ENCODE measurements at places on chromosomes 2 and 18.

- DNase-seq = no peak
Measured at GRCh38 chr2:146642066-146642465, 1202.8 kb upstream of the ACVR2A start.

DNA sequence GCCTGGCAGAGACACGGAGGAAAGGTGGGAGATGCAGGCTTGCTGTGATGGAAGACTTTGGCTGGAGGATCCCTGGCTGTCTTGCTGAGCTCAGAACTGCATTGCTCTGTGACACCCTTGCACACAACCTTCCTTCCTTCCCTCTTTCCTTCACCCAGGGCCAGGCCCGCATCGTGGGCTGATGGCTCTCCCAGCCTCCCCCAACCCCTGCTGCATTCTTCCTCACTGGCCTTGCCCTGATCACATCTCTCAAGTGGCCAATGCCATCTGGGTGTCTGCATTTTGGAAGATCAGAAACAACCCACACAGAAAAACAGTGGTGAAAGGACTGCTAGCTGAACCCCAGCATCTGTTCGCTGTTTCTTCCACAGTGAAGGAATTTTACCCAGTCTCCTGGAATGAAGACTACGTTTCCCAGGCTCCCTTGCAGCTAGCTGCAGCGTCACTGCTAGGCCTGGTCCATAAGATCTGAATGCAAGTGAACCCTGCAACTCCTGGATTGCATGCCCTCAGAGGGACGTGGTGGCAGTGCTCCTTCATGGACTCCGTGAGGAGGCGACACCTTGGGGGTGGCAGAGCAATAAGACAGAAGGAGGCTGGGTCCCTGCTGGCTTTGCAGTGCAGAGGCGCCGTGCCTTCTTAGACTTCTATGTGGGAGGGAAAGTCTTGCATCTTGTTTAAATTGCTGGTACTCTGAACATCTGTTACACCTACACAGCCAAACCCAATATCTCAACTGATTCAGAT, 78.9 kb upstream of the YWHAQ start:
- DNase-seq = no peak

- no peak for DNase-seq
Measured at GRCh38 chr2:239302808-239303557, 97.8 kb downstream of the HDAC4 start.

GRCh38 chr2:217505303-217505702, 497.5 kb downstream of the TNS1 start:
- no peak for DNase-seq

DNA sequence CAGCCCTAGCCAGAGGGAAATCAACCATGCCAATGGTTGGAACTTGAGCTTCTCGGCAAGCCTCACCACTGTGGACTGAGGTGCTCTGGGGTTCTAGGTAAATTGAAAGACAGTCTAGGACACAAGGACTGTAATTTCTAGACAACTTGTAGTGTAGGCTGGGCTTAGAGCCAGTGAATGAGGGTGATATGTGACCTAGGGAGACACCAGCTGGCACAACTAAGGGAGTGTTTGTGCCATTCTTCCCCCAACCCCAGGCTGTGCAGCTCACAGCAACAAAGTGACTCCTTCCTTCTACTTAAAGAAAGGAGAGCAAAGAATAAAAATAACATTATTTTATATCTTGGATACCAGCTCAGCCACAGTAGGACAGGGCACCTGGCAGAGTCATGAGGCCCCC, 1690.7 kb upstream of the TMEFF2 start:
- no peak for DNase-seq

- DNase-seq = no peak
Measured at GRCh38 chr2:12719400-12720277, 2.9 kb downstream of the TRIB2 start.

DNA sequence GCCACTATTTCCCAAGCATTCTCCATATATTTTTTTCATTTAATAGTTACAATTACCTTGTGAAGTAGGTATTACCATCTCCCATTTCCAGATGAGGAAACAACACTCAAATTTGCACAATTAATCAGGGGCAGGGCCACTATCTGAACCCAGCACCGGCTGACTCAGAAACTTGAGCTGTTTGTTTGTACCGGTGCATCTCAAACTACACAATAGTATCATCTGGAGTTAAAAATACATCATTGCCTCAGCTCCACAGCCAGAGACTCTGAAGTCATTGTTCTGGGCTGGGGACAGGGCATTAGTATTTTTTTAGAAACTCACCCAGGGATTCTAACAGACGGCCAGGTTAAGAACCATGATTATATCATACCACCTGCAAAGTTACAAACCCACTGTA, 55.9 kb downstream of the CDCA7 start:
- no peak for DNase-seq

GRCh38 chr2:54638103-54638502, 85.4 kb upstream of the EML6 start:
- no peak for DNase-seq

DNA sequence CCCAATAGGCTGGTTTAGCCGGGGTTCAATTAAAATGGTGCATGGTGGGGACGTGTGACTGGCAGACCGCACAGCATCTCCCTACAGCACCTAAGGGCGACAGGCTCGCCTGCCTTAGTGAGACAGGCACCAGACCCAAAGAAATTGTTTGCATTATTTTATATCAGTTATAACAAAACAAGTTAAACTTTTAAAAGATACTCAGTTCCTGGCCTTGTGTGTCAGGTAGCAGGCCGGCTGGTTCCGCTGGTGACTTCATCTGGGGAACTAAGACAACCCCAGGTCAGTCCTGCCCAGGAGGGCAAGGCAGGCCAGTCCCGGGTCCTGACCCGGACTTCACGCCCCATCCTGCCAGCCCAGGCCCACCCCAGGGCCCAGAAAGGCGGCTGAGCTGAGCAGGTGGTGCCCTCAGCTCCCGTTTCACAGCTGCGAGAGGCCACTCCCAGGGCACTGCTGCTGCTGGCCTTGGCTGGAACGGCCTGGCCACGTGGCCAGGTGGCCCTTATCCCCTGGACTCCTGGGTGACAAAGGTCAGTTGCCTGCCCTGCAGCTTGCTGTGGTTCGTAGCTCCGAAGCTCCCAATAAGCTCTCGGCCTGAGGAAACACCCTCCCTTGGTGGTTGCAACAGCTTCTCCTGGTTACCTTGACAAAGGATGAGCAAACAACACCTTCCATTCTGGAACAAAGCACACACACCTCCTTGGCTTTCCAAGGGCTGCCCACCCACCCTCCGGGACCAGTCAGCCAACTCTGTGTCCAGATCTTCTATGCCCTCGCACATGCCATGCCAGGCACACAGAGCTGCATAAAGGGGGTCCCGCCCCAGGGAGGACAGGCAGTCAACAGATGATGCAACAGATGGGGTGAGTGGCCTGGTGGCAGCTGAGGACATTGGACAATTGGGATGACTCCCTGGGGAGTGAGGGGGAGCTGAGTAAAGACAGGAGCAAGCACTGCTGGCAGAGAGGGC, 11.3 kb upstream of the AGXT start:
- DNase-seq = no peak

- no peak for DNase-seq
Measured at GRCh38 chr18:62738639-62739038, 23.3 kb downstream of the PHLPP1 start.

GRCh38 chr2:15594291-15595256, 2.9 kb downstream of the DDX1 start:
- DNase-seq = no peak

- DNase-seq = no peak
Measured at GRCh38 chr2:3340144-3340543, 37.5 kb downstream of the EIPR1 start.
